GF-D8 (cell line): ENCODE measurements at places on chromosomes 3 and 15.

DNA sequence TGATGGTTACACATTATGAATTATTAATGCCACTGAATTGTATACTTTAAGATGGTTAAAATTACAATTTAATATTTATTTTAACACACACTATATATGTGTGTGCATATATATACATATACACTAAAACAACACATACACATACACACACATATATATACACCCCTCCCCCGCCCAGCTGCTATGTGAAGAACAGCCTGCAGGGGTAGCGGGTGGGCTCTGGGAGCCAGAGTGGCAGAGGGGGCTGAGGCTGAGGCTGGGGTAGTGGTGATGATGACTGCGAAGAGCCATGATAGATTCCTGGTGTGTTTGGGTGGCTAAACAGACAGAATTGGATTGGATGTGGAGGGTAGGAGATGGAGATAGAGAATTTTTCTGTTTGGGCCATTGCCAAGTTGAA is 39.4 kb upstream of the APEH start:
- DNase-seq = no peak

DNA sequence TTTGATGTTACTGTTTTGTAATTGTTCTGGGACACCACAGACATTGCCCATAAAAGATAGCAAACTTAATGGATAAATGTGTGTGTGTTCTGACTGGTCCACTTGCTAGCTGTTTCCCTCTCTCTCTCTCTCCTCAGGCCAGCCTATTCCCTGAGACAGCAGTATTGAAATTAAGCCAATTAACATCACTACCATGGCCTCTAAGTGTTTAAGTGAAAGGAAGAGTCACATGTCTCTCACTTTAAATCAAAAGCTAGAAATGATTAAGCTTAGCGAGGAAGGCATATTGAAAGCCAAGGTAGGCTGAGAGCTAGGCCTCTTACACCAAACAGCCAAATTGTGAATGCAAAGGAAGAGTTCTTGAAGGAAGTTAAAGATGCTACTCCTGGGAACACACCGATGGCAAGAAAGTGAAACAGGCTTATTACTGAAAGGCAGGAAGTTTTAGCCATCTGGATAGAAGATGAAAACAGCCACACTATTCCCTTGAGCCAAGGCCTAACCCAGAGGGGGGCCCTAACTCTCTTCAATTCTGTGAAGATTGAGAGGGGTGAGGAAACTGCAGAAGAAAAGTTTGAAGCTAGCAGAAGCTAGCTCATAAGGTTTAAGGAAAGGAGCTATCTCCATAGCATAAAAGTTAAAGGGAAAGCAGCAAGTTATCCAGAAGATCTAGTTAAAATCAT is 295.1 kb downstream of the CHST2 start:
- no peak for DNase-seq

GRCh38 chr3:115518100-115518852 is 105.0 kb upstream of the GAP43 start:
- no peak for DNase-seq

- no peak for DNase-seq
Measured at GRCh38 chr3:6585360-6585759, 275.6 kb upstream of the GRM7 start.

DNA sequence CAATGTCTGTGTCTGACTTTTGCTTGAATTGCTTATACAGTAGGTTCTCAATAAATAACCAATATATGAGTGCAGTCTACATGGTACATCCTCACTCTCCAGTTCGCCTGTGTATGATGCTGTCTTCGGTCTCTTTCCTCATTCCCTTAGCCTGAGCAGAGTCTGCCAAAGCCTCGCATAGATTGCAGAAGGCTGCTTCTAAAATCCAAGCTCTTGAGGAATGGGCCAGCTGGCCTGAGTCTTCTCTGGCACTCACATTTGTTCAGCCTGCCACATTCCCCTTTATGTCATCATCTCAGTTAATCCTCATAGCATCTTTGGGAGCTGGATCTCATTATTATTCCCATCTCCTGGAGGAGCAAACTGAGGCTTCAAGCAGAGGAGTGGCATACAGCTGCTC is 27.2 kb upstream of the ADAMTS7 start:
- DNase-seq = no peak

- DNase-seq = no peak
Measured at GRCh38 chr3:192655040-192655439, 72.3 kb downstream of the FGF12 start.

- no peak for DNase-seq
Measured at GRCh38 chr3:47901280-47901833, 98.4 kb downstream of the DHX30 start.

GRCh38 chr3:21517184-21517583 is 233.8 kb downstream of the ZNF385D start:
- no peak for DNase-seq

DNA sequence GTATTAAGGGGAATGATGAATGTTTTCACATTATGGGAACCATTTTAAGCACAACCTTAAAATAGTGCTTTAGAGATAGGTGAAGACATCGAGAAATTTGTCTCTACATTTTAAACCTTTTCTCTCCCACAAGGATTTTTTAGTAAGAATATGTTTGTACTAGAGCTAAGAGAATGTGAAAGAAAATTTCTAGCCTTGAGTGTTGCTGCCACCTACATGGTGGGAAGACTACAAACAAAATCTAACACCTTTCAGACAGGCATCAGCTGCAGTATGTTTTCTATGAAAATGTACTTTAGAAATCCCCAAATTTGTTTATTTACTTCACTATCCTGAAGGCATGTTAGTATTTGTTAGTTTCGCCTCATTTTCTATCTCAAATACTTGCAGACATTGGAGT is 247.4 kb downstream of the WDR72 start:
- no peak for DNase-seq

DNA sequence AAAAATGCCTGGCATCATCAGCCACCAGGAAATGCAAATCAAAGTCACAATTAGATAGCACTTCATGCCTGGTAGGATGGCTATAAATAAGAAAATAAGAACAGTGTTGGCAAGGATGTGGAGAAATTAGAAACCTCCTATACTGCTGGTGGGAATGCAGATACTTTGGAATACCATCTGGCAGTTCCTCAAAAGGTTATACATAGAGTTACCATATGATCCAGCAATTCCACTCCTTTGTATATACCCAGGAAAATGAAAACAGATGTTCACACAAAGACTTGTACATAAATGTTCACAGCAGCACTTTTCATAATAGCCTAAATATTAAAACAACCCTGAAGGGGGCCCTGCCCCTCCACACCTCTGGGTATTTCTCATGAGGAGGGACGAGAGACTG is 13.7 kb downstream of the ACSBG1 start:
- DNase-seq = no peak

DNA sequence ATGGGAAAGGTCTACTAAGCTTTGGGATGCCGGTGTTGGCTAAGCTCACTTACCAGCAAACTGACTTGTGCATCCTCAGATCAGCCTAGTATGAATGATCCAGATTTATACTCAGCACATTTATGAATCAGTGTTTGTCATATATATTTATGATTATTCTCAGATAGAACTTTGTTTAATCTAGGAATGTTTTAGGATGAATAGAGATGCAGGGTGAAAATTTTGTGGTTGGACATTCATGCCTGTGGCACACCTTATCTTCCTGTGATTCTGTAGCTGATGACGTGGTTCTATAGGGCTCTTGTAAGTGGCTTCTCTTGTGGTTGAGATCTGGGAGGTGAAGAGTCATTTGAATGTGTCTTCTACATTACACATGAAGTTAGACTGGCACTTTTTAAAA is 11.4 kb downstream of the CDIN1 start:
- no peak for DNase-seq

GRCh38 chr3:119800844-119801243 is 18.9 kb downstream of the NR1I2 start:
- no peak for DNase-seq

DNA sequence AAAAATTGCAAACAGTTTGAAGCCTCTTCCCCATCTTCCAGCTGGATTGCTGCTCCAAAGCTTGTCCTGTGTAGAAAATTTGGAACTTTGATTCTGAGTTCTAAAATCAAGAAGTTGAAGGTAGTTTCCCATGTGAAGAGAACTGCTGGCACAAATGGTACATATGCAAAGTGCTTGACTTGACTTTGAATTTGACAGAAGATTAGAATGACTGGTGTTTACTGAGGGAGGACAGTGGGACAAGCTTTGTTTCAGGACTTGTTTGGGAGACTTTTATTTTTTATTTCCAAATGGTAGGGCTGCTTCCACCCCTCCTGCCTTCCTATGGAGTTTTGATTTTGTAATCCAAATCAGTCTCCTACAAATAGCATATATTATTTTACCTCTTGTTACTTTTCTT is 7.4 kb downstream of the ZFAND6 start:
- no peak for DNase-seq

GRCh38 chr15:94485148-94485719 is 253.9 kb downstream of the MCTP2 start:
- DNase-seq = no peak

GRCh38 chr3:121252676-121253075 is 293.1 kb downstream of the POLQ start:
- no peak for DNase-seq

DNA sequence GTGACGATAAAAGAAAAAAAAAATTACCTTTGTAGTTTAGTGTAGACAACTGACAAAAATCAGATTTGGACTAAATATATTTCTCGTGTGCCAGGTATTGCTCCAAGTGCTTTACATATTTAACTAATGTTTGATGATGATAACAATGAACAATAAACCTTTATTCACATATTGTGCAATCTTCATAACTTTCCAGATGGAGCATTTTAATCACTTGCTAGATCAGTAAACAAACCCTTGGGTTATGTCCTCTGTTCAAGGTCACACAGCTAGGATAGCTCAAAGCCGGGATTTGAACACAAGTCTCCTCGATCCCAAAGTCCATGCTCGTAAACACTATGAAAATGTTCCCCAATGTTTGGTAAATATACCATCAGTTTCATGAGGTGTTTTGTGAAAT is 14.5 kb downstream of the NCEH1 start:
- no peak for DNase-seq
